ENCODE measurements at places on chromosomes 16 and 17.

DNA sequence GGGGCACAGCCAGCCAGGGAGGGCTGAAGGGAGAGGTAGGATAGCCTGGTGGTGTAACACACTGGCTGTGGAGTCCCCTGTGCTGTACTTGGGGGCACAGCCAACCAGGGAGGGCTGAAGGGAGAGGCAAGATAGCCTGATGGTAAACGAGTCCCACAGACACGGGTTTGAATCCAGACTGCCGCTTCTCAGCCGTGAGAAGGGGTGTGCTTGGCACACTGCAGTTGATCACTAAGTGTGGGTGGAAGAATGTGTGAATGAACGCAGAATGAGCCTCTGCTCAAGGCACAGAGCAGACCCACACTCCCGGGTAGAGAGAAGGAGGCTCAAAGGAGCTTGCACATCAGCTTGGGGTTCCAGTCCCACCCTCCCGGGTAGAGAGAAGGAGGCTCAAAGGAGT, 71.4 kb downstream of the TIMM22 start:
- DNase-seq: no peak

DNA sequence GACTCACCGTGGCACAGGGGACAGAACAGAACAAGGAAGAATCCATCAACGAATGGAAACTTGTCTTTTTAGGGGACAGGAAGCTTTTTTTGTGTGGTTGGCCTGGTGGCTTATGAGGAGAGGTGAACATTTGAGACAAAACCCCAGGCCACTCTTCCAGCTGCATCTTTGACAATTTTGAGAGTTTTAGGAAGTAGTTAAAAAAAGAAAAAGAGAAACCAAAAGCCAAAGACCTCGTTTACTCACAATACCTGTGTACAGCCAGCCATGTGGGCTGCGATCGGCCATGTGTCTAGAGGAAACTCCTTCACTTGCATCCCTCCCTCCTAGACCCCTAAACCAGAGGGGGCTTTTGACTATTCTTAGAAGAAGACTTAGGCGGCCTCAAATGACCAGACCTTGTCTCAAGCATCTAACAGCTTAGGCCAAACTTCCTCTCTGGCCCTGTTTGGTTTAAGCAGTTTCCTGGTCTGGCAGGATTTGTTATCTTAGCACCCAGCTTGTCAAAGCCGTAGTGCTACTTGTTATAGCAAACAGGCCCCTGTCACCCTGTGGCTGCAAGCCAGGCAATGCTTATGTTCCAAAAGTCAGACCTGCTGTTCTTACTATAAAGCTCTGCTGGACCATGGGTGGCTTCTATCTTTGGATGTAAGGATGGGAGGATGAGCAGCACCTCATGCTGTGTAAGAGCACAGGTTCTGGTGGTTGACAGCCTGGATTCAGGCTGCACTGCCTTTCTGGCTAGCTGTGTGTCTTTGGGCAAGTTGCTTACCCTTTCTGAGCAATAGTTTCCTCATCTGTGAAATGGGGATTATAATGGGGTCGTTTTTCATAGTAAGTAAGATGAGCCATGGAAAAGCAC, 17.7 kb downstream of the KSR1 start:
- no peak for DNase-seq

GRCh38 chr17:83198366-83199341, 119.2 kb downstream of the METRNL start:
- no peak for DNase-seq

GRCh38 chr17:61827649-61828395, 35.5 kb downstream of the BRIP1 start:
- no peak for DNase-seq

DNA sequence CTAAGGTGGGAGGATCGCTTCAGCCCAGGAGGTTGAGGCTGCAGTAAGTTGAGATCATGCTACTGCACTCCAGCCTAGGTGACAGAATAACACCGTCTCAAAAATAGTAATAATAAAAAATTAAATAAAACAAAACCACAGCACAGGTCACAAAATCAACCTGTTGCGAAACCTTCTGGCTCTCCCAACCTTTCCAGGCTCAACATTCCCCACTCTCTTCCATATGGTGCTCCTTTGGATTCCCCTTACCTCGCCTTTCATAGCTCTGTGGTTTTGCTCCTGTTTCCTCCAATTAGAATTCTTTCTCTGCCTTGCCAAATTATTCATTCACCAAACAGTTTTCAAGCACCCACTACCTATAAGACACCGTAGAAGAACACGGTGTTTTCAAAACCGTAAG, 4.7 kb downstream of the ZDHHC7 start:
- DNase-seq: no peak

DNA sequence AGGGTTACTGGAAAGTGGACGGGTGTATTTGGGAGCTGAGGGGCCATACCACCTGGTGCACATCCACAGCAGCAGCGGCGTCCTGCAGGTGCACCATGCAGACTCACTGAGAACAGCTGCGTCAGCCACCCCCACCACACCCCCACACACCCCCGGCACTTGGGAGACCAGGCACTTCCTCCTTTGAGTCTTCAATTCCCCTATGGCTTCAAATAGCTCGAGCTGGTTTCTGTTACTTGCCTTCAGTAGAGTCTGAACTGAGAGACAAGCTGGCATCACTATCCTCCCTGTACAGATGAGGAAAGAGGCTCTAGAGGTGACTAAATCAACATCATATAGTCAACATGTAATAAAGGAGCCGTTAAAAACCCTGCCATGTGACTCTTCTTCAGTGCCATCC, 15.4 kb downstream of the CUEDC1 start:
- DNase-seq: peak; percentile 55

GRCh38 chr17:67324330-67324729, 42.0 kb downstream of the PSMD12 start:
- no peak for DNase-seq

GRCh38 chr17:80529104-80529903, 15.3 kb upstream of the RPTOR start:
- DNase-seq: no peak

- no peak for DNase-seq
Observed at GRCh38 chr16:15498427-15499175, 64.2 kb downstream of the BMERB1 start.

GRCh38 chr16:19853742-19854542, 30.7 kb downstream of the GPRC5B start:
- no peak for DNase-seq

GRCh38 chr16:4570688-4571321, 14.7 kb downstream of the C16orf96 start:
- DNase-seq: no peak

- DNase-seq: no peak
Observed at GRCh38 chr17:3828852-3829232, 17.2 kb downstream of the NCBP3 start.

GRCh38 chr16:23771027-23771426, 16.2 kb downstream of the CHP2 start:
- DNase-seq: no peak

GRCh38 chr17:42920106-42920900, 19.7 kb downstream of the G6PC1 start:
- no peak for DNase-seq

DNA sequence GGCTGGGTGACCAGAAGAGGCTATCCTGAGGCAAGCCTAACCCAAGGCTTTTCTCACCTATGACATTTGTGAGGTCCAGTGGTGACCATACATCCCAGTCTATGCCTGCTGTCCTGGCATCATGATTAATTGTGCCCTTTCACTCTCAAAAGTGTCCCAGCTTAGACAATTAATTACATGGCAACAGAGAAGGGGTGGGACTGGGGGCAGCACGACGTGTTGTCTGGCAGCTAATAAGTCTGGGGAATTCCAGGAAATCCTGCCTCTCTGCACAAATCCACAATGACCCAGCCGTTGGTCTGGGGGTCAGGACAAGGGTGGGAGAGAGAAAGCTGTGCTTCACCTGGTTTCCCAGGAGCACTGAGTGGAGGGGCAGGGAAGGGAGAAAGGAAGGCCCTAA, 14.0 kb upstream of the MTMR4 start:
- DNase-seq: no peak

All from NCI-H1105 treated with DMSO at 0.1 percent for 48 hours (cell line).